ENCODE measurements at places on chromosomes 4 and X. TPM values are rescaled to one million over a fixed set of nuclear protein-coding genes. Genes with fewer than 3 reads are reported as not detected.

GRCh38 chr4:100146756-100147155 is 43.5 kb downstream of the DDIT4L start:
- no peak overlapping the region for H3K4me3 ChIP-seq
- no peak overlapping the region for H3K27ac ChIP-seq
- no peaks in the 10 kb centered on the region for H3K36me3 ChIP-seq
- no peaks in the 10 kb centered on the region for H3K4me1 ChIP-seq
- H3K27me3 ChIP-seq, result no peaks in the 10 kb centered on the region
- DNase-seq, result no peak

GRCh38 chr4:19455850-19456602 is 795.7 kb upstream of the SLIT2 start:
- no peaks in the 10 kb centered on the region for H3K27me3 ChIP-seq
- no peak overlapping the region for H3K4me3 ChIP-seq
- no peak overlapping the region for H3K27ac ChIP-seq
- H3K4me1 ChIP-seq, result no peaks in the 10 kb centered on the region
- no peak for DNase-seq

GRCh38 chr4:102565696-102566095 is 64.5 kb downstream of the NFKB1 start:
- peaks cover 8% of the 10 kb centered on the region for H3K36me3 ChIP-seq
- H3K27ac ChIP-seq, result no peak overlapping the region
- no peak overlapping the region for H3K4me3 ChIP-seq

GRCh38 chrX:44218465-44218864 is 125.0 kb downstream of the EFHC2 start:
- H3K4me3 ChIP-seq, result no peak overlapping the region
- H3K27ac ChIP-seq, result no peak overlapping the region
- DNase-seq, result no peak
- no peaks in the 10 kb centered on the region for H3K4me1 ChIP-seq
- H3K36me3 ChIP-seq, result no peaks in the 10 kb centered on the region
- H3K27me3 ChIP-seq, result peaks cover 5% of the 10 kb centered on the region

- no peaks in the 10 kb centered on the region for H3K4me1 ChIP-seq
- H3K36me3 ChIP-seq, result no peaks in the 10 kb centered on the region
- H3K27me3 ChIP-seq, result no peaks in the 10 kb centered on the region
- H3K27ac ChIP-seq, result no peak overlapping the region
- no peak for DNase-seq
Measured at GRCh38 chr4:72846280-72847111, 223.0 kb downstream of the COX18 start.

- no peaks in the 10 kb centered on the region for H3K27me3 ChIP-seq
- H3K36me3 ChIP-seq, result peaks cover 3% of the 10 kb centered on the region
- no peak overlapping the region for H3K4me3 ChIP-seq
- DNase-seq, result no peak
- H3K27ac ChIP-seq, result no peak overlapping the region
Measured at GRCh38 chr4:82380831-82381230, 7.0 kb upstream of the HNRNPD start.

GRCh38 chr4:4203688-4204400 is 22.9 kb downstream of the OTOP1 start:
- DNase-seq, result no peak
- H3K4me3 ChIP-seq, result no peak overlapping the region
- H3K27ac ChIP-seq, result no peak overlapping the region
- H3K4me1 ChIP-seq, result no peaks in the 10 kb centered on the region
- H3K36me3 ChIP-seq, result no peaks in the 10 kb centered on the region
- peaks cover 3% of the 10 kb centered on the region for H3K27me3 ChIP-seq

DNA sequence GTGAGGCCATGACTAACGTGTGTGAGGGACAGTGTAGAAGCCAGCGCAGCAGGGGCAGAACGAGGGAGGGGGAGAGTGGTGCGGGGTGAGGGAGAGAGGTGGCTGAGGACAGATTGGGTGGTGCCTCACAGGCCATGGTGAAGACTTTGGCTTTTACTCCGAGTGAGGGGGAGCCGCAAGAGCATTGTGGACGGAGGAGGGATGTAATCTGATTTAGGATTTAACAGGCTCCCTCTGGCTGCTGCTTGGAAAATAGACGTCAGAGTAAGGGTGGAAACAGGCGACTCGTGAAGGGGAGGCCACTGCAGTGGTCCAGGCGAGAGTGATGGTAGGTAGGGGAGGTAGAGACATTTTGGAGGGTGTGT is 13.0 kb downstream of the PPP1R3F start:
- H3K27me3 ChIP-seq, result no peaks in the 10 kb centered on the region
- H3K4me3 ChIP-seq, result no peak overlapping the region
- peak; percentile 73 for DNase-seq

GRCh38 chr4:84417997-84418709 is 80.9 kb downstream of the NKX6-1 start:
- no peaks in the 10 kb centered on the region for H3K4me1 ChIP-seq
- no peaks in the 10 kb centered on the region for H3K36me3 ChIP-seq
- no peak overlapping the region for H3K4me3 ChIP-seq
- H3K27me3 ChIP-seq, result no peaks in the 10 kb centered on the region
- DNase-seq, result no peak

GRCh38 chr4:149409555-149409962 is 406.1 kb downstream of the IQCM start:
- H3K27me3 ChIP-seq, result no peaks in the 10 kb centered on the region
- peak; percentile 72 for DNase-seq
- no peaks in the 10 kb centered on the region for H3K36me3 ChIP-seq
- no peak overlapping the region for H3K27ac ChIP-seq

- no peaks in the 10 kb centered on the region for H3K36me3 ChIP-seq
- H3K27me3 ChIP-seq, result no peaks in the 10 kb centered on the region
- H3K4me3 ChIP-seq, result no peak overlapping the region
Measured at GRCh38 chr4:124953061-124953460, 240.5 kb upstream of the ANKRD50 start.

- H3K27me3 ChIP-seq, result no peaks in the 10 kb centered on the region
- H3K27ac ChIP-seq, result no peak overlapping the region
- H3K4me1 ChIP-seq, result peaks cover 8% of the 10 kb centered on the region
- DNase-seq, result peak; percentile 78
- no peak overlapping the region for H3K4me3 ChIP-seq
- no peaks in the 10 kb centered on the region for H3K36me3 ChIP-seq
Measured at GRCh38 chr4:10959586-10959985, 275.0 kb upstream of the CLNK start.

DNA sequence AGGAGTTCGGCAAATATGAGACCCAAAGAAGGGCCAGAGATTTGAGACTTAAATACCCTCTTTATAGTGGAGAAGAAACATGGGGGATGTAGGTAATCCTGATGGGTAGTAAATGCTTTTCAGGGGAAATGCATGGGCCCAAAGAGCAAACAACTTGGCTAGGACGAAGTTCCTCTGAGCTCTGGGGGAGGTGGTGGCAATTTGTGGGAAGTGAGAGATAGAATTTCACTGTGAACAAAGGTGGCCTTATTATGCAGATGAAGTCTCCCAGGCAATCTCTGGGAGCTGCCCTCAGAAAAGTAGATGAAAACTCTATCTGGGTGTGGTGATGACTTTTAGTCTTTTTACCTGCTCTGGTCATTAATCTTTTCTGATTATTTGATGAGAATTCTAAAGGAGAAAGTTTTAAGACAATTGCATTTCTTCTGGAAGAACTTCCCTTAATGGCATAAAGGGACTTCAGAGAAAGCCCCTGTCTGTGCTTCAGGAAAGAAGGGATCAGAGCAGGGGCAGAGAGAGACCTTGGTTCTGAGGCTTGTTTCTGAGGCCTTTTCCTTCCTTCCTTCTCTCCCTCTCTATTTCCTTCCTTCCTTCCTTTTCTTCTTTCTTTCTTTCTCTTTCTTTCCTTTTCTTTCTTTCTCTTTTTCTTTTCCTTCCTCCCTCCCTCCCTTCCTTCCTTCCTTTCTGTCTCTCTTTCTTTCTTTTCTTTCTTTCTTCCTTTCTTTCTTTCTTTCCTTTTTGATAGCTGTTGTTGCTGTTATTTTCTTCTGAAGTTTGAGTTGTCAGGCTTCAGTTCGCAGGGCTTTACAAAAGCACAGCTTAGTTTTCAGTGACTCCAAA is 37.5 kb upstream of the MAOA start:
- H3K4me1 ChIP-seq, result no peaks in the 10 kb centered on the region
- no peak overlapping the region for H3K27ac ChIP-seq
- DNase-seq, result no peak
- H3K27me3 ChIP-seq, result peaks cover 2% of the 10 kb centered on the region
- H3K4me3 ChIP-seq, result no peak overlapping the region

- H3K4me3 ChIP-seq, result no peak overlapping the region
- no peaks in the 10 kb centered on the region for H3K27me3 ChIP-seq
- no peak overlapping the region for H3K27ac ChIP-seq
Measured at GRCh38 chr4:23279377-23279986, 586.7 kb downstream of the GBA3 start.

DNA sequence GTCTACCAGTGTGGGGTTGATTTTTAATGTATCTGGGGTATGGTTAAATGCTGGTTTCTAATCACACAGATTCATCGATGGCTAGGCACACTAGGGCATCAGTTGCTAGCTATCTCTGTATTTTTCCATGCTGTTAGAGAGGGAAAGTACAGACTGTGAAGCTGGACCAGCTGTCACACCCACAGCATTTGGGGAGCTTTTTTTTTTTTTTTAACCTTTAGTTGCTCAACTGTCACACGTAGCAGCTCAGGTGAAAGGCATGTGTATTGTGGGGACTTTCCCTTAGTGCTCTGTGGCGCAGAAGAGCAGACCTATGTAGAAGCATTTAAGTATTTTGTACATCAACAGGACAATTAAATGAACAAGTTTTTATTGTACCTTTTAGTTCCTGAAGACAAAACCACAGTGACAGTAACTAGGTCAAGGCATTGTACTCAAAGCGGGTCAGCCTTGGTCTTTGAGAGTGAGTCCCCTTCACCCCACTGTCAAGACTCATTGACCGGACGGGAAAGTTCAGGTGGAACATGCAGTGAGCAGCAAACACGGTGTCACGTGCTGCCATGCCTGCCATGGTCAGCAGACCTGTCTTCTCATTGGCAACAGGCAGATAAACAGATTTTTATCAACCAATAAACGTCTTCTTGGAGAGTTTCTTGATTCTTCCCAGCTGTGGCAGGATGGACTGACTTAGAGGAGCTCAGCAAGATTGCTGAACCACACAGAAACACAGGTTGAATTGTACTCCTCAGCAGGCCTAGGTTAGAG is 65.3 kb downstream of the CASP3 start:
- no peaks in the 10 kb centered on the region for H3K36me3 ChIP-seq
- no peaks in the 10 kb centered on the region for H3K27me3 ChIP-seq
- no peak for DNase-seq
- no peak overlapping the region for H3K4me3 ChIP-seq
- no peaks in the 10 kb centered on the region for H3K4me1 ChIP-seq
- no peak overlapping the region for H3K27ac ChIP-seq

DNA sequence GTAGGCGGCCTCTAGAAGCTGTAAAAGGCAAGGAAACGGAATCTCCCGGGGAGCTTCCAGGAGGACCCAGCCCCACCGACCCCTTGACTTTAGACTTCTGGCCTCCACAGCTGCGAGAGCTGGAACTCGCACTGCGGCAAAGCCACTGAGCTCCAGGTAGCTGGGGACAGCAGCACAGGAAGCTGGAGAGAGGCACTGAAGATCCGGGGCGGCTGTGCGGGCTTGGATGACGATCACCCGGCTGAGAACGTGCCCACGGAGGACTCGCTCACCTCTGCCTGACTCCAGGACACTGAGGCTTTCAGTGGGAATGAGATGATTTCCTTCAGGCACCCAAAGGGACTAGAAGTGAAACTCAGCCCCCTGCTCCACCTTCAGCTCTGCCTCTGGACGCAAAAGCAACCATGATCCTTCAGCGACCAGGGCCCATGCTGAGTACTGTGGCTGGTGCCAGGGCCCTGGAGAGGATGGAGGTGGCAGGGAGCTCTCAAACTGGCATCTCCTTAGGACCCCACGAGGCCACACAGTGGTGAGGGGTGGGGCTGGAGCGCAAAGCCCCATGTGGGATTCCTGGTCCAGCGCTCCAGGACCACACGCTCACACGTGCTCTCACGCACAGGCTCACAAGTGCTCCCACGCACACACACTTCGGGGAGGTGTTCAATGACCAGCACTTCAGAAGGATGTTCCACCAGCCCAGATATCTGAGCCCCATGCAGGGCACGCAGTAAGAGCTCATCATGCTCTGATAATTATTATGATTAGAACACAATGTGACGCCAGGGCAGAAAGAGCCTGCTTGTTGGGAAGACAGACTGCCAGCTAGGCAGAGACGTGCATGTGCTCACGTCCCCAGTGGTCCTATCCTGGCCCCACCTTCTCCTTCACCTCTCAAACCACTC is 47.2 kb downstream of the ADRA2C start:
- H3K27ac ChIP-seq, result no peak overlapping the region
- no peaks in the 10 kb centered on the region for H3K36me3 ChIP-seq
- no peaks in the 10 kb centered on the region for H3K4me1 ChIP-seq
- H3K4me3 ChIP-seq, result no peak overlapping the region
- DNase-seq, result no peak

GRCh38 chrX:149267878-149268813 is 237.0 kb downstream of the IDS start:
- no peak overlapping the region for H3K27ac ChIP-seq
- no peaks in the 10 kb centered on the region for H3K4me1 ChIP-seq
- no peak overlapping the region for H3K4me3 ChIP-seq

DNA sequence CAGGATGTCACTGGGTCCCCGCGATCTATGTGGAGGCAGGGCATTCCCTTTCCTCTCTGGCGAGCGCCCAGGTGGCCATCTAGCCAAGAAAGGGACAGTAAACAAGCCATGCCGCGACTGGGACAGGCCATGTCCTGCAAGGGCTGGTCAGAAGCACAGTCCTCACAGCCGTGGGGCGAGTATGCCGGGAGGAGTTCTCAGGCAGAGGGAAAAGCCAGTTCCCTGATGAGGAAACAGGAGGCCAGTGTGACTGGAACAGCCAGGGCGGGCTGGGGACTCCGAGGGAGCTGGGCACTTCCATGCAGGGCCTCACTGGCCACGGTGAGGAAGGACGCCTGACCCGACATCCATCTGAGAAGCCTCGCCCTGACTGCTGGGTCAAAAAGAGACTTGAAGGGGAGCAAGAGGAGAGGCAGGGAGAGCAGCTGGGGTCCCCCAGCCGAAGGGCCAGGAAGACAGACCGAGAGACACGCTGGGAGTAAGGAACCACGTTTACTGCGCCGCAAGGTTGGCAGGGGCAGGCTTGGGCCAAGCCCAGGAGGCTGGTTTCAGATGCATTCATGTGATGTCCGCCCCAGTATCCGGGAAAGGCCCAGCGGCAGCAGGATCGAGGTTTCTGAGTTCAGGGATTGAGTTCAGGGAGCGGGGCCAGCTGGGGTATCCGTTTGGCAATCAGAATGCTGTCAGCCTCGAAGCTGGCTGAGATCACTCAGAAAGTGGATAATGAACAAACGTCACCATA is 15.0 kb downstream of the CFAP99 start:
- H3K27ac ChIP-seq, result no peak overlapping the region
- peaks cover under 1% of the 10 kb centered on the region for H3K27me3 ChIP-seq
- H3K4me1 ChIP-seq, result peaks cover 16% of the 10 kb centered on the region
- DNase-seq, result no peak
- H3K36me3 ChIP-seq, result no peaks in the 10 kb centered on the region

Gene CFAP47
- total RNA-seq, result under 0.01 TPM

Gene HS3ST1
- total RNA-seq, result 0.09 TPM

Gene PRDM8
- 4.7 TPM for total RNA-seq

Gene SAGE1
- not detected for total RNA-seq

Gene NUDT11
- total RNA-seq, result 4.7 TPM

Gene SPATA4
- total RNA-seq, result 0.13 TPM

Gene SH3RF1
- 10.7 TPM for total RNA-seq

Gene NXF2B
- not detected for total RNA-seq

Gene FAM133A
- 0.49 TPM for total RNA-seq

Gene NMU
- 1.2 TPM for total RNA-seq

Gene PCDH18
- 74.5 TPM for total RNA-seq

Data from muscle of leg (tissue), 16 donors.